ENCODE measurements at places on chromosomes 6 and 20.

DNA sequence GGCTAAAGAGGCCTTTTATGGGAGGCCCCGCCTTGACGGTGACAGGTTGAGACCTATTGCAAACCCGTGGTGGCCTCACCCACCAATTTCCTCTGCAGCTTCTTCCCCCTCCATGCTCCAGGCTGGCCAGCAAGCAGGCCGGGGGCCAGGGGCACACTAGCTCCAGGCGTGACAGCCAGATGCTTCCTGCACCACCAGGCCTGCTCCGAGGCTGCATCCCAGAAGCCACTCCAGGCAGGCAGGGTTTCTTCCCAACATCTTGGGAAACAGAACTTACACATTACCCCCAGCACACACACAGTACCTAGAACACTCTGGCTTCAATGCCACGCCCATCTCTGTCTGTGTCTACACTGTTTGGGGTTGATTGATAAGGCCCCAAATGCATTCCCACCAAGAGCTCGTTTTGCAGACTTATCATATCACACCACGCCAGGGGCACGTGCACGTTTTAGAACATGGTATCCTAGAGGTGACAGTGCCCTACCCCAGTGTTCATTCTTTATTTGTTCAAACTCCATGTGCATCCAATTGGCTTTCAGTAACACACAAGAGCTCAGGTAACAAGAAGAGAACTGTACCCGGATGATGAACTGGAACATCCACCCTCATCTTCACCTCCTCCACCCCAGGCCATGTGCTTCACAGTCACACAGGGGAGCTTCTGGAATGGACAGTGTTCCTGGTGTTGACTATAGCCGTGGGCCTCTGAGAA, 221.4 kb upstream of the RREB1 start:
- H3K4me3 ChIP-seq: no peak overlapping the region
- no peaks in the 10 kb centered on the region for H3K36me3 ChIP-seq
- no peaks in the 10 kb centered on the region for H3K4me1 ChIP-seq
- H3K27ac ChIP-seq: peak overlapping the region; percentile 29
- H3K27me3 ChIP-seq: no peaks in the 10 kb centered on the region

DNA sequence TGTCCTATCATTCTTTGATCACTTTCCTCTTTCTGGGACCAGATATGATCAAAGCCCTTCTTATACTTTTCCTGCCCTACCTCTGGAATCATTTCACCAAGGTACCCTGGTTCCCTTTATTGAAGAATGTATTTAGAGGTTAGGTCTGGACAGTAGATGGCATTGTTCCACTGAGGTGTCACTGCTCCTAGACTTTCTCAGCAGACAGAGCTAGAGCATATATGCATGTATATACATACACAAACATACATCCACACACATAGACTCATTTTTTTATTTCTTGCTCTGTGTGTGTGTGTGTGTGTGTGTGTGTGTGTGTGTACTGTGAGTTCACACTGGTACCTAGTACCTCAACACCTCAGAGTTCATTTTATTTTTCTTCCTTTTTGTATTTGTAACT, 40.9 kb downstream of the PTPRA start:
- no peaks in the 10 kb centered on the region for H3K4me1 ChIP-seq
- H3K27me3 ChIP-seq: no peaks in the 10 kb centered on the region
- no peak overlapping the region for H3K27ac ChIP-seq
- no peaks in the 10 kb centered on the region for H3K36me3 ChIP-seq
- H3K4me3 ChIP-seq: no peak overlapping the region

DNA sequence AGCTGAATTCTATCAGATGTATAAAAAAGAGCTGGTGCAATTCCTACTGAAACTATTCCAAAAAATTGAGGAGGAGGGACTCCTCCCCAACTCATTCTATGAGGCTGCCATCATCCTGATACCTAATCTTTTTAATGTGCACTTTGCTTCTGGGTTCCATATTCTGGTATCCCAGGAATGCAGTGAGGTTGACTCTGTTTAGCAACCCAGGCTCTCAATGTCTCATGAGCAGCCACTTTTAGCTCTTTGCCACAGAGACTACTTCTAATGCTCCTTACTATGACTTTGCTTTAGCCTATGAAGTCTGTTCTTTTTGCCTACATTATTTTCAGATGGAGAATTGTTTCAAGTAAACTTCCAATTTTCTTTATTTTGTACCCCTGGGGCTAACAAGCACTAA, 185.5 kb upstream of the NRSN1 start:
- no peak for ATAC-seq
- no peak overlapping the region for H3K27ac ChIP-seq
- no peaks in the 10 kb centered on the region for H3K27me3 ChIP-seq
- no peak overlapping the region for H3K4me3 ChIP-seq
- H3K4me1 ChIP-seq: no peaks in the 10 kb centered on the region

DNA sequence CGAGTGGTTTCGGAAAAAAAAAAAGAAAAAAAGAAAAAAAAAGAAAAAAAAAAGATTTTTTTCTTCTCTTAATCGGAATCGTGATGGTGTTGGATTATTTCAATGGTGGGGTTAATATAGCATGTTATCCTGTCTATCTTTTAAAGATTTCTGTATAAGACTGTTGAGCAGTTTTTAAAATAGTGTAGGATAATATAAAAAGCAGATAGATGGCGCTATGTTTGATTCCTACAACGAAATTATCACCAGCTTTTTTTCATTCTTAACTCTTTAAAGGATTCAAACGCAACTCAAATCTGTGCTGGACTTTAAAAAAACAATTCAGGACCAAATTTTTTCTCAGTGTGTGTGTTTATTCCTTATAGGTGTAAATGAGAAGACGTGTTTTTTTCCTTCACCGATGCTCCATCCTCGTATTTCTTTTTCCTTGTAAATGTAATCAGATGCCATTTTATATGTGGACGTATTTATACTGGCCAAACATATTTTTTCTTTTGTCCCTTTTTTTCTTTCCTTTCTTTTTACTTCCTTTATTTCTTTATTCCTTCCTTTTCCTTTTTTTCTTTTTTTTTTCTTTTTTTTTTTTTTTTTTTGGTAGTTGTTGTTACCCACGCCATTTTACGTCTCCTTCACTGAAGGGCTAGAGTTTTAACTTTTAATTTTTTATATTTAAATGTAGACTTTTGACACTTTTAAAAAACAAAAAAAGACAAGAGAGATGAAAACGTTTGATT, 3.6 kb downstream of the SOX4 start:
- H3K36me3 ChIP-seq: no peaks in the 10 kb centered on the region
- H3K4me1 ChIP-seq: peaks cover 38% of the 10 kb centered on the region

GRCh38 chr6:113823916-113824315, 33.2 kb upstream of the MARCKS start:
- H3K4me1 ChIP-seq: peaks cover 23% of the 10 kb centered on the region
- H3K36me3 ChIP-seq: no peaks in the 10 kb centered on the region
- no peak overlapping the region for H3K4me3 ChIP-seq
- ATAC-seq: no peak

DNA sequence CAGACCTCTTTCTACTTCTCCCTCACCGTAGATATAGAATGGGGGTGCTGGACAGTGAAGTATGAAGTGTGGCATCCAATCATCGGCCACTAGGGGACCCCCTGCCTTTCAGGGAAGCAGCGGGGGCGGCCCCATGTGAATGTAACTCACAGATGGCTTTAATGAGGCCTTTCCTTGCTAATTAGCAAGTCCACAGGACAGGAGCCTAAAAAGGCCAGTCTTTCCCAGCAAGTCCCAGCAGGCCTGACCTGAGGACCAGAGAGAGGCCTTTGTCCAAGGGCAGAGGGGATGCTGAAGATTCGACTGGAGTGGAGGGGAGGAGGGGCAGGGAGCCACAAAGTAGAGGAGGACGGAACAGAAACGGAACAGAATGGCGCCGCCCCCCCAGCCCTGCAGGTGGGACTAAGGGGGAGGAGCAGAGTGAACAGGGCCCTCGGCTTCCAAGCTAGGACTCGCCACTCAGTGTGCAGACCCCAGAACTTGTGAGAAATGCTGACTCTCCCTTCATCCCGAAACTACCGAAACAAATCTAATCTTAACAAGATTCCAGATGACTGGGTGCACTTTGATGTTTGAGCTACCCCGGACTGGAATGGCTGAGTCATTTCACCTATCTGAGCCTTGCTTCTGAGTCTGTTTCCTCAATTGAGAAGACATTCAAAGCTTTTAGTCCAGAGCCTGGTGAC, 5.8 kb downstream of the C6orf132 start:
- no peak overlapping the region for H3K4me3 ChIP-seq
- H3K27ac ChIP-seq: no peak overlapping the region
- peaks cover 10% of the 10 kb centered on the region for H3K27me3 ChIP-seq

DNA sequence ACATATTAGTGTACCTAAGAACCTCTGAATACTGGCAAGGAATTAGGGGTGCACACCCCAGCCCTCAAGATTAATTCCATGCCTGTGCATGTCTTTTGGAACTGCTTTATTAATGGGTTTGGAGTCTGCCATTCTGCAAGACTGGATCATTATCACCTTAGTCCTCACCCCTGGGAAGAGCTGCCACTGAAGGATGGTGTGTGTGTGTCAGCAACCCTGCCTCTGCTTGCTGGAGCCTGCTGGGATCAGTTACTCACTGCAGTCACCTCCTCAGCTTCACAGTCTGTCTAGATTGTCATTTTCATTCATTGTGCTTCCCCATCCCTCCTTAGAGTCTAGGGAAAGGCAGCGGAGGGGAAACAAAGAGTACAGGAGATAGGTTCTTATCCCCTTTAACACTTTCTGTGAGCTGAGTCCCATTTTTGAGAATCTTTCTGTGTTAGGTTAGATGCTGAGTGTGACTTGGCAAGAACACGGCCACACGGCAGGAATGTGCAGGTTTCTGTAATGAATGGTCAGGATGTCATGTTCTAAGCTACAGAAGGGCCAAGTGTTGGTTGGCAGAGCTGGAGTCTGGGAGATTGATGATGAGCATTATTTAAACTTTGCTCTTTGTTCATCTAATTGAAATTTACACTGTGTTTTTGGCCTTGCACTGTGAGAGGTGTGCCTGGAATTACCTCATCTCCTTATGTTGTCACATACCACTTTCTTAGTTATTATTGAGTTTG, 21.1 kb downstream of the GHRH start:
- no peaks in the 10 kb centered on the region for H3K4me1 ChIP-seq
- peaks cover 83% of the 10 kb centered on the region for H3K36me3 ChIP-seq
- peak overlapping the region; percentile 39 for H3K27ac ChIP-seq
- ATAC-seq: no peak
- H3K4me3 ChIP-seq: no peak overlapping the region

DNA sequence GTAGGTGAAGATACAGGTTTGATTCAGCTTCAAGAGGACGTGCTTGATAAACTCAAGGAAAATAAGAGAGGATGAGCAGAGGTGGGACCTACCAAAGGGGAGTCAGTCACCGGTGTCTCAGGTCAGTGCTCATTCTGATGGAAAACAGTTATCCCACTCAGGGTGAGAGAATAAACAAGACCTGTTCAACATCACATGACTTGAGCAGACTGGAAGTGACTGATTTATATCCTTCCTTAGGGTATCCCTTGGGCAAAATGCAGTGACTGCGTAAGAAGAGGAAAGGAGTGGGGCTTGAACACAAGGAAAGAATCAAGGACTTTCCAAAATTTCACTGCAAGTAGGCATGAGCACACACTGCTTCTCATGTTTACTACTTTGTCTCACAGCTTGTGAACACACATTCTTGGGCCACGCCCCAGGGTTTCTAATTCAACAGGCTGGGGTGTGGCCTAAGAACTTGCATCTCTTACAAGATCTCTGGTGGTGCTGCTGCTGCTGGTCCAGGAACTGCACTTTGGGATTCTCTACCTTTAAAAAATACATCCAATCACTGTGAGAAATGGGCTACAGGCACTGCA, 11.6 kb downstream of the CST3 start:
- no peaks in the 10 kb centered on the region for H3K27me3 ChIP-seq
- ATAC-seq: no peak
- H3K4me3 ChIP-seq: no peak overlapping the region
- H3K27ac ChIP-seq: no peak overlapping the region

- no peaks in the 10 kb centered on the region for H3K4me1 ChIP-seq
- H3K36me3 ChIP-seq: no peaks in the 10 kb centered on the region
- no peak overlapping the region for H3K27ac ChIP-seq
- no peak for ATAC-seq
These were observed 109.1 kb downstream of the FAM50B start for GRCh38 chr6:3958255-3958654.

Data from gastroesophageal sphincter (tissue), 4 donors.